Femur (tissue), 1 donor: ENCODE measurements at places on chromosomes 11 and 22.

- DNase-seq, result no peak
Observed at GRCh38 chr11:7570938-7571521, 57.2 kb downstream of the PPFIBP2 start.

DNA sequence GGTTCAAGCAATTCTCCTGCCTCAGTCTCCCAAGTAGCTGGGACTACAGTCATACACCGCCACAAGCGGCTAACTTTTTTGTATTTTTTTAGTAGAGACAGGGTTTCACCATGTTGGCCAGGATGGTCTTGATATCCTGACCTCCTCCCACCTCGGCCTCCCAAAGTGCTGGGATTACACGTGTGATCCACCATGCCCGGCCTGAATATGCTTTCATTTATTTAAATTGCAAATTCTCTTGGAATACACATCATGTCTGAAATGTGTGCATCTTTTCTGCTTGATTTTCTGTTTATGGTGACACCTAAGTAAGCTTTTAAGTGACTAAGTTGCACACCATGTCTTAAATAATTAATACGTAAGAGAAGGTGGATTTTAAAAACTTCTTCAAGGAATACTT lies 31.7 kb downstream of the IZUMO1R start:
- DNase-seq, result no peak

DNA sequence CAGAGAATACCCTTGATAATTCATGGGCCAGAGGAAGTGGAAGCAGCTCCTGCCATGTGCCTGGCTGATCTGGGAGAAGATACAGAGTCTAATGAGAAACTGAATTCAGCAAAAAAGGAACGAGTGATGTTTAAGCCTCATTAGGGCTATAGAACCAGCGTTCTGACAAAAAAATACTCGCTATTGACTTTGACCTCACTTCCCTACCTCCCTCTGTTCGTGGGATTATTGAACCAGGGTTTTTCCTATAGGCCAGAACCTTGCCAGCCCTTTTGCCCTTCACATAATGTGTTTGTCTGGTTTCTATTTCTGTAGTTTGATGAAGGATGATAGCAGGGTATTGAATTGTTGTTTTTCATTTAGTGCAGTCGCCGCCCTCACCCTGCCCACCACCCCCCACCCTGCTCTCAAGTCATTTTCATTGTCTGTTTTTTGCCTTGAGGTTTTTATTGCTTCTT lies 7.6 kb upstream of the RBFOX2 start:
- DNase-seq, result no peak

- no peak for DNase-seq
Observed at GRCh38 chr11:57511741-57512430, 3.6 kb downstream of the SLC43A1 start.

DNA sequence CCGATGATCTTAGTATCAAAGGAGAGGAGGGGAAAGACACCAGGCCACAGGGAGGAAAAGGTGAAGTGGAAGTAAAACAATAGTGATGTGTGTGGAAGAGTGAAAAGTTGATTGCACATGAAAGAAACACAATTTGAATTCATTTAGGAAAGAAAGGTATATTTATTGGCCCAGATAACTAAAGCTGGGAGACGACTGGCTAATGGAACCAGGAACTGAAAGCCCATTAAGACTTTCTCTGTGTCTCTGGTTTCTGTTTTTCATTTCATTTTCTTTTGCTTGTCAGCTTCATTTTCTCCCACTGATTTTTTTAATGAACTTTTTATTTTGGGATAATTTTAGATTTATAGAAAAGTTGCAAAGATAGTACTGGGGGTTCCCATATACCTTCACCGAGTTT lies 5.1 kb upstream of the DCHS1 start:
- DNase-seq, result no peak

DNA sequence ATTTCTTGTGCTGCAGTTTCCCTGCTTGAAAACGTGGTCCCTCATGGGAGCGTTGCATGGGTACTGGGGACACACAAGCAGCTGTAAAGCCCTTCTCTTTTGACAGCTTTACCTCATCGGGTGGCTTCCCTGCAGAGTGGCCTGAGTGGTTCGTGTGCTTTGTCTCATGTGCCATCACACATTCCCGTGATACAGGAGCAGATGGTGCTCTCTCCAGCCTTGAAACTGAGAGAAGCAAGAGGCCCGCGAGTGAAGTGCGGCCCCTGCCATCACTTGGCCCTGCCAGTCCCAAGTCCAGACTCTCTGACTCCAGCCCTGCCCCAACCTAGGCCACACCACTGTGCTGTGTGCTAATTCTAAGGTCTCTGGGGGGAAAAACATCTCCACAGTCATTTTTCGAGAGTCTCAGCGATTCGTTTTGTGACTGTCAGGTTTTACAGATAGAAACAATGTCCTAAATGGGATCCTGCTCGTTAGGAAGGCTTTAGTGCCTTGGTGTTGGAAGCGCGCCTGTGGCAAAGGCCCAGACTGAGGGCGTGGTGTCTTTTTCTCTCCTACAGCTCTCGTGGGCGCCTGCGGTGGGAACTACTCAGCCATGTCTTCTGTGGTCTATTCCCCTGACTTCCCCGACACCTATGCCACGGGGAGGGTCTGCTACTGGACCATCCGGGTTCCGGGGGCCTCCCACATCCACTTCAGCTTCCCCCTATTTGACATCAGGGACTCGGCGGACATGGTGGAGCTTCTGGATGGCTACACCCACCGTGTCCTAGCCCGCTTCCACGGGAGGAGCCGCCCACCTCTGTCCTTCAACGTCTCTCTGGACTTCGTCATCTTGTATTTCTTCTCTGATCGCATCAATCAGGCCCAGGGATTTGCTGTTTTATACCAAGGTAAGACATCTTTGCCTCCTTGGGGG lies 64.2 kb downstream of the KREMEN1 start:
- no peak for DNase-seq

GRCh38 chr11:530960-531831 lies 4.2 kb downstream of the HRAS start:
- DNase-seq, result peak; percentile 31

GRCh38 chr11:8715501-8715900 lies 32.9 kb downstream of the RPL27A start:
- no peak for DNase-seq

DNA sequence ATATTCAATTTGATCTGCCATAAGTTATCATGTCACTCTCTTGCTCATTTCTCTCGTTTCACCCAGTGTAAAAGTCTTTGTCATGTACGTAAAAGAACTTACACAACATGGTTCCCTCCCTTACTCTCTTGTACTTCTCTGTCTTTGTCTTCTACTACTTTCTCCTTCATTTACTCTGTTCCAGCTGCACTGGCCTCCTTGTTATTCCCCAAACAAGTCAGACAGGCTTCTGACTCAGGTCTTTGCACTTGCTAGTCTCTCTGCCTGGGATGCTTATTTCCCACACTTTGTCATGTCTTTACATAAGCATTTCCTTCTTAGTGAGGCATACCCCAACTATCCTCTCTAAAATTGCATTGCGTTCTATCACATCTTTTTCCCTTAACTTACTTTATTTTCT lies 117.3 kb downstream of the CYP2R1 start:
- no peak for DNase-seq

DNA sequence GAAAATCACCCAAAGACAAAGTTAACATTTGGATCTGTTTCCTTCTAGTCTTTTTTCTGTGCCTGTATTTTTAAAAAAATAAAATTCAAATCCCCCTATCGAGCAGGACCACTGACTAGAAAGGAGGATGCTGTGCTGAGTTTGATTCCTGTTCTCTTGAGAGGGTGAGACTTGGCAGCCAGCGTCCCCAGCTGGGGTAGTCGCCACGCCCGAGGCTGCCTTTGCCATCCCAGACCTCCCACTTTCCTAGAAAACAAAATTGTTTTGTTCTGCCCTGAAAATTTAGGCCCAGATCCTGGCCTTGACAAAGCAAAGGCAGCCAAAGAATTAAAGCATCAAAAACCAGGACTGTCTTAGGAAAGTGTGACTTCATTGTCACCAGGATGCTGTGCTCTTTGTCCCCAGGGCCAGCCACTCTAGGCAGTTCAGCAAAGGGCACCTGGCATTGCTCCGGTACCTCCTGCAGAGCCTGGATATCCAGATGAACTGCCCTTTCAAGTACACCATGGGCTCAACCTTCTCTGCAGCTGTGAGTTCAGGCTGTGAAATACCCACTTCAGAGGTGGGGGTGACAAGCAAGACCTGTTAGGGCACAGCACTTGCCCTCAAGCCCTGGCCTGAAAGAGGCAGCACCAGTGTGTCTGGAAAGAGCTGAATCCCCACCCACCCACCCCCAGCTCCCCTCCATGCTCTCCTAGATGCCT lies 44.6 kb downstream of the KCNQ1OT1 start:
- DNase-seq, result no peak

DNA sequence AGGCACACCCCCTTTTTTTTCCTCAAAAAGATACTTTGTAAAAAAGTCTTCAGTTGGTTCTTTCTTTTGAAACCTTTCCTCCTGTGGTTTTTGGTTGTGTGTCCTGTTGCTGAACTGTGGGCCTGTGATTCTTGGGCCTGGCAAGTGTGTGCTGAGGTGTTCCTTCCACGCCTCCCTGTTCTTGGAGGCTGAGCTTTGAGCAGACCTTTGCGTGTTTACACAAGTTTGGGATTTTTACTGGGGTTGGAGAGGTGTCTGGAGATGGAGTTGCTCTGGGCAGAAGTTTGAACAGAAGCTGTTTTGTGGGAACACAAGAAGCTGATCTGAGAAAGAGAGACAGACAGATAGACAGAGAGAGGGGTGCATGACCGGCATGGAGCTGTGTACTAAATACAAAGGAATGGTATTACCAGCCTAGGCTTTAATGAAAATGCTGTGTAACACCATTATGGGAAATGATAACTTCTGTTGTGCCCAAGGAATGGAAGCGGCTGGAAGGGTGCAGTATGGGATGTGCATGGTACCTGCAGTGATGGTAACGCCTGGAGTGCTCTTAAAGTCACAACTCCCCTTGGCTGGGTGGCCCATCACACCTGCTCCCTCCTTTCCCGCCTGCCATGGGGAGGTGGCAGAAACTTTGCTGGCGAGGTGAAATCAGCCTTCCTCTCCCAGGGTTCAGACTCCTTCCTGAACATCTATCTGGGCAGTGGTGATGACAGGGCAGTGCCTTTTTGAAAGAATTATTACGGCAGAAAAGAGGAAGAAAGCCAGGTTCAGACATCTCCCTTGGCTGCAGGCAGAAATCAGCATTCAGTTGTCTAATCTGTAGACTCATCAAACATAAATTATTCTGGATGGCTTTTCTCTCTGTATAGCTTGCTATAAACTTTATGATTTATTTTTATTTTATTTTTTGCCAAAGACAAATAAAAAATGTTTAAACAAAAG lies 70.4 kb downstream of the LDLRAD3 start:
- no peak for DNase-seq

GRCh38 chr11:30488304-30488998 lies 97.7 kb downstream of the MPPED2 start:
- peak; percentile 55 for DNase-seq

- DNase-seq, result no peak
Observed at GRCh38 chr11:29641201-29641600, 375.6 kb downstream of the KCNA4 start.

- DNase-seq, result no peak
Observed at GRCh38 chr11:4066910-4067309, 27.7 kb upstream of the RRM1 start.

- DNase-seq, result no peak
Observed at GRCh38 chr11:74347381-74347780, 35.9 kb upstream of the P4HA3 start.

DNA sequence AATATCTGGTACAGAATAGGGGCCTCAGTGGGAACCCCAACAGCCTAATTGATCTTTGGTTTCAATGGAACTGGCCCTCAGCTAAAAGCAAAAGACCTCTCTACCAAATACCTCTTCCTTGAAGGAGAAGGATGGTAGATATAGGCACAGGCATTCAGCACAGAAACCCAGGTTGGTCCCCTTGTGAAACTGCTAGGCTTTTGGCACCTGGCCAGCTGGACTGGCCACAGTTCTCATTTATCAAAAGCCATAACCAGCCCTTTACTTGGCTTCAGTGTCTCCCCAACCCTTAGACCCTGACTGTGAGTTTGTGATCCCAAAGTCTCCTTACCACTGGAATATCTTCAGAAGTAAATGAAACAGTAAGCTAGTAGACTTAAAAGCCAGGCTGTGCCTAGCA lies 152.9 kb downstream of the TENM4 start:
- no peak for DNase-seq

DNA sequence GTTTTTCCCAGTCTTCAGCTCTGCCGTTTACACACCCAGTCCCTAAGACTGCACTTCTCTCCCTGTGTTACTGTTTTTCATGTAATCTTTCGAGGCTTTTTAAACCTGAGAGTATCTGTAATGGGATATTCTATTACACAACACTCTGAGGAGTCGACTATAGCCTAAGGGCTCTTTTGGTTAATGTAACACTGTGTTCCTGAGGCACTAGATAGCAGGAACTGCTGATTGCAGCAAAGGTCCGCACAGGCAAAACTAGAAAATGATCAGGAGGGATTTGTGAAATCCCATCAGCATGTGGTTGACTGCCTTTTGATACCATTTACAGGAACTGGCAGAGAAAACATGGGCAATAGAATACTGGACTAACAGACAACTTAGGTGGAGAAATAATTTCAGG lies 512.3 kb upstream of the RAG2 start:
- DNase-seq, result no peak

DNA sequence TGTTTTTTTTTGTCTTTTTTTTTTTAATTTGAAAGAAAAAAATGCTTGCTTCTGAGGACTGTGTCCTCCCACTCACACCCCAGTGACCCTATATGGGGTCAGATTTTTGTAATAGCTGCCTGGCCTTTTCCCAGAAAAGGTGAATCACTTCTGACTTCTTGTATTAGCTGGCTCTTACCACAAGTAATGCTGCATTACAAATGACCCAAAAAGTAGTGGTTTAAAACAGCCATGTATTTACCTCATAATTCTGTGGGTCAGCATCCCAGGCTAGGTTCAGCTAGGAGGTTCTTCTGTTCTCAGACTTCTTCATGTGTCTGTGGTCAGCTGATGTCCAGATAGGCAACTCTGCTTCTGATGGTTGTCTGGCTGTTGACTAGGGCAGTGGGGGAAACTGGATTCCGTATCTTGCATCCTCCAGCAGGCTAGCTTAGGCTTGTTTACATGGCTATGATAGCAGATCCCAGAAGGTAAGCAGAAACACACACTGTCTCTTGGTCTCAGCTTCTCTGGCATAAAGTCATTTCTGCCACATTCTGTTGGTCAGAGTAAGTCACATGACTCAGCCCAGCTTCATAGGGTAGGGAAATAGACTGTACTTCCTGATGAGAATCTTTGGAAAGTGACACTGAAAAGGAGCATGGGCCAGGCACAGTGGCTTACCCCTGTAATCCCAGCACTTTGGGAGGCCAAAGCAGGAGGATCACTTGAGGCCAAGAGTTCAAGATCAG lies 19.5 kb downstream of the LHFPL7 start:
- DNase-seq, result no peak

DNA sequence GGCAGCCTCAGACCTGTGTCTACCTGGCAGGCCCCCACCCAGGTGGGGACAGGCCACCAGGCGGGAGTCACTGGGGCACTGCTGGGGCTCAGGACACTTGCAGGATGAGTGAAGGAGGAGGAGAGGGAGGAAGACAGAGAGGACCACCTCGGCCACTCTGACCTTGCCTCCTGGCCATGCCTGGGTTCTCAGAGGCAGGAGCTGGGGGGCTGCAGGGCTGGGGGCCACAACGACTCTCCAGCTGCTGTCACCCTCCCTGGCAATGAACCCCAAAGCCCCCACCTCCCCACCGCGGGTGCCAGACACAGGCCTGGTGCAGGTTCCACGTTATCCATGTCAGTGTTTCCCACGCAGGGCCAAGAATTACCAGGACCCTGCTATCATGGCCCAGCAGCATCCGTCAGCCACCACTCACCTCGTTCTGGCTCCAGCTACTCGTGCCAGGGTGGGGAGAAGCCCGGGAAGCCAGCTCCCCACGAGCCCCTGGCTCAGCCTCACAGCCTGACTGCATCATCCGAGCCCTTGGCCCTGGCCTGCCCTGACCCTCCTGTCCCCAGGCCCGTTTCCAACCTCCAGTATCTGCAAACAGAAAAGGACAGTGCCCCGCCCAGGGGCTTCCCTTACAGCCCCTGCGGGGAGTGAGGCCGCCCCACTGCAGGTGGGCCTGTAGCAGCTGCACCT lies 62.4 kb downstream of the BRD1 start:
- DNase-seq, result peak; percentile 13
